ENCODE measurements at places on chromosomes 2 and 18.

DNA sequence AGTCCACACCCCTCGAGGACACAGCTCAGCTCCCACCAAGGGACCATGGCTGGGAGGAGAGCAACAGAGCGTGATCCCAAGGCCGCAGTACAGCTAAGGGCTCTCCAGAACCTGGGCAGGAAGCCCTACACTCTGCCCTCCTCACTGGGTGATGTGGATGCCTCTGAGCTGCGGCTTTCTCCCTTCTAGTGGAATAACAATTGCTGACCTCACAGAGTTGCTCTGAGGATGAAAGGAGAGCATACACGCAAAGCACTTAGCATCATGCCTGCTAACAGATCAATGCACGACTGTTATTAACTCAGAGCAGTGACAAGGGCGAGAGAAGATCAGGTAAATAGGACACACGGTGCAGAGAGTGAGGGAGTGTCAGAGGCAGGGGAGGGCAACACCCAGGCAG lies 74.2 kb downstream of the ZFP36L2 start:
- DNase-seq = no peak

DNA sequence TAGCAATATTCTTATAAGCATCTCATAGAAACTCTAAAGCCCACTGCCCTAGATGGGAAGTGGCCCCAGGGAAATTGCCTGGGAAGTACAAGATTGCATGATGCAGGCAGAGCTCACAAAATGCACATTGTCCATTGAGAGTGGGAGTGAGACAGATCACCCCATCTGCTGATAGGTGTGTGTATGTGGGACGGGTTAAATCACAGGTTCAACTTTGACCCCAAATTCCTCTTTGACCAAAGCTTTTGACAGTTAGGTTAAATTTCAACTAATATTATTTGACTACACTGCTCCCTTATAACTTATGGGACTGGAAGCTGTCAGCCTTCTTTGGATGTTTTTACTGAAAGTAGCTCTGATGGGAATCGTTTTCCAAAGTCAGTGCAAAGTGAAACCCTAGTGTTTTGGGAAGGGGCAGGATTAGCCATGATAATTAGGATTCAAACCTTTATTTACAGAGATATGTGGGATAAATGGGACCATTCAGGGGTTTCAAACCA lies 11.4 kb upstream of the FABP1 start:
- DNase-seq = no peak

- DNase-seq = no peak
Observed at GRCh38 chr2:108212671-108213070, 27.1 kb upstream of the SULT1C3 start.

GRCh38 chr2:118607641-118608040 lies 239.8 kb downstream of the EN1 start:
- DNase-seq = no peak

- no peak for DNase-seq
Observed at GRCh38 chr18:63837590-63837989, 49.9 kb upstream of the SERPINB2 start.

- DNase-seq = no peak
Observed at GRCh38 chr18:58535340-58536201, 93.3 kb downstream of the ALPK2 start.

DNA sequence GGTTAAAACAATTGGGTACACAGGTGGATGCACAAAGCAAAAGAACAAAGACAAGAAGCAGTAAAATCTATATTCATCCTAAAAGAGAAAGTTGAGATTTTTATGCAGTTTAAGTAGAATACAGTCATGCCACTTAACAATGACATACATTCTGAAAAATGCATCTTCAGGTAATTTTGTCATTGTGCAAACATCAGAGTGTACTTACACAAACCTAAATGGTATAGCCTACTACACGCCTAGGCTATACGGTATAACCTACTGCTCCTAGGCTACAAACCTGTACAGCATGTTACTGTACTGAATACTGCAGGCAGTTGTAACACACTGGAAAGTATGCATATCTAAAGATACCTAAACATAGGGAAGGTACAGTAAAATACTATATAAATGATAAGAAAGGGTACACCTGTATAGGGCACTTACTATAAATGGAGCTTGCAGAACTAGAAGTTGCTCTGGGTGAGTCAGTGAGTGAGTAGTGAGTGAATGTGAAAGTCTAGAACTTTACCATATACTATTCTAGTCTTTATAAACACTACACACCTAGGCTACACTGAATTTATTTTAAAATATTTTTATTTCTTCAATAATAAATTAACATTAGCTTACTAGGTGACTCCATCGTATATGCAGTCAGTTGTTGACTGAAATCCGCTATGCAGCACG lies 132.9 kb downstream of the BARD1 start:
- no peak for DNase-seq

GRCh38 chr2:124589971-124590370 lies 564.9 kb downstream of the CNTNAP5 start:
- no peak for DNase-seq

GRCh38 chr2:234288974-234289455 lies 207.9 kb downstream of the ARL4C start:
- peak; percentile 67 for DNase-seq

DNA sequence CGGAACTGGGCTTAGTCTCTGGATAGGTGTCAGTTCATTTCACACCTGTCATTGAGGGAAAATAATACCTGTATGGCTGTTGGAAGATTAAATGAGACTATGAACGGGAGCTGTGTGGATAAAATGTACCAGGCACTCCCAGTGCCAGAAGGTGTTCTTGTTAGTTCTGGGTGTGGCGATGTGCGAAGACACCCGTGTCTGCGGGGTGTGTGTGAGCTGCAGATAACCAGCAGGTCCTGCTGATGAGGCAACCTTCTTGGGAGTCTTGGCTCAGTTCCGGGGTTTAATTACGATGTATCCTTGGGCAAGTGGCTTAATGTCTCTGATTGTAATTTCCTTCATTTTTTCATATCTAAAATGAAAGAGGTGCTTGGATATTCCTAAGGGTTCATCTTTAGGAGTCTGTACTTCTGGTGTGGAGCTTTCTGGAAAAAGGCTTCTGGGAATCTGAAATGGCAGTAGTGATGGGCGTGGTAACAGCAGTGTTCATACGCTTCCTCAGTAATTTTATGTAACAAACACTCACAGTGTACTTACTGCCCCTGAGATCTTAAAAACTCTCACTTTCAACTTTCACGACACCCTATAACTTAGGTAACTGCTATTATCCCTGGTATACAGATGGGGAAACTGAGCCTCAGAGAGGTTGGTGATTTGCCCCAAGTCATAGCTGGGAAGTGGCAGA lies 35.0 kb downstream of the NEDD4L start:
- DNase-seq = no peak

DNA sequence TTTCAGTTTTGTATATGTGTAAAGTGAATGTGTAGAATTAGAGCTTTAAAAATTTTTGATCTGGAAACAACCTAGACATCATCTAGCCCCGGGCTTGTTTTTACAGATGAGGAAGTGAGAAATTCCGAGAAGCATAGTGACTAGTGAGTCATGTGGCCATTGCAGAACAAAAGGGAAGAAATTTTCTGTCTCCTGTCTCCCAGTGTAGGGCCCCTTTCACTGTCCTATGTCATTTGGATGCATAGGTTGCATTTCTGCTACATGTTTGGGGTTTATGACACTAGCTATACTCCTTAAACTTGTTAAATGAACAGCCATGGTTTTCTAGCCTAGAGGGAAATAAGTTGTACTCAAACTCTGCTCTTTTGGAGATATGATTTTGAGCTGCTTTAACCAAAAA lies 84.6 kb downstream of the PLCL1 start:
- DNase-seq = no peak

GRCh38 chr18:41982942-41983660 lies 28.1 kb downstream of the PIK3C3 start:
- DNase-seq = no peak

- no peak for DNase-seq
Observed at GRCh38 chr18:58536534-58537271, 92.2 kb downstream of the ALPK2 start.

- no peak for DNase-seq
Observed at GRCh38 chr2:53753041-53753440, 14.6 kb upstream of the CHAC2 start.

DNA sequence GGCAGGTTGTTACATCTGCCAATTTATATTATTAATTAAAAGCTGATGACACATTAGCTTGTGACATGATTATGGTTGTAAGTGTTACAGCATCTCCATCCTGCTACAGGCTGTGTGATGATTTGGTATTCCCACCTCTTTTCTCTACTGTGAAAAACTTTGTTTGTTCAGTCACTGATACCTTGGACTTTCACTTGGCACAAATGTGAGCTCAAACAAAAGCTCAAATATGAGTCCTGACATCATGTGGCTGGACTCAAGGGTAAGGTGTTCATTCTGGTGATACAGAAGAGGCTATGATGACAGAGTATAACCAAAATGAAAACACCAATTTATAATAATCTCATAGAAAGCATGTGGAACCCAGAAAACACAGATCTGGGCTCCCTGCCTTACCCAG lies 11.4 kb upstream of the IL36A start:
- DNase-seq = no peak

GRCh38 chr2:42917425-42917927 lies 125.1 kb upstream of the HAAO start:
- DNase-seq = no peak

- DNase-seq = no peak
Observed at GRCh38 chr2:240427729-240428128, 7.7 kb upstream of the GPC1 start.

- no peak for DNase-seq
Observed at GRCh38 chr2:149857344-149857743, 269.8 kb upstream of the MMADHC start.

GRCh38 chr2:133163111-133163510 lies 405.2 kb downstream of the NCKAP5 start:
- no peak for DNase-seq

- DNase-seq = peak; percentile 65
Observed at GRCh38 chr2:28391564-28392296, 928 bp upstream of the FOSL2 start.
